D721Med (cell line): ENCODE measurements at places on chromosomes 1 and 21.

GRCh38 chr1:188906921-188907641, 1570.6 kb downstream of the BRINP3 start:
- DNase-seq, result no peak

DNA sequence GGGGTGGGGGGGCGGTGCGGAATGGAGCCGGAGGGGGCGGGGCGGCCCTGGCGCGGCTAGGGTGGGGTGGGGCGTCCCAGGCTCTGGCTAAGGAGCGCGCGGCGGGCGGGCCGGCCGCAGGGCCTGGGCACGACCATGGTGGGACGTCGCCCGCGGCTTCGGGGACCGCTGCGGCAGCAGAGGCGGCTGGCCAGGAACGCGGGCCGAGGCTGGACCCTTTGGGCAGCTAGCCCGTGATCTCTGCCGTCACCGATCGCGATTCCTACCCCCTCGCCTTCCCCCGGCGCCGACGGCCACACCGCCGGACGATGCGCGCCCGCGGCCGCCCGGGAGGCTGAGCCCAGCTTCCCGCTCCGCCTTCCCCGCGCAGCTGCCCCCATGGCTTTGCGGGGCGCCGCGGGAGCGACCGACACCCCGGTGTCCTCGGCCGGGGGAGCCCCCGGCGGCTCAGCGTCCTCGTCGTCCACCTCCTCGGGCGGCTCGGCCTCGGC, at the start of gene MAP3K21:
Gene MAP3K21, plus strand, starts transcription at position 74 of the 491 bp plus-strand sequence. Its CDS starts 305 bp downstream, at position 379.
- no peak for DNase-seq

- no peak for DNase-seq
Measured at GRCh38 chr21:45364468-45365185, 40.3 kb upstream of the COL18A1 start.

DNA sequence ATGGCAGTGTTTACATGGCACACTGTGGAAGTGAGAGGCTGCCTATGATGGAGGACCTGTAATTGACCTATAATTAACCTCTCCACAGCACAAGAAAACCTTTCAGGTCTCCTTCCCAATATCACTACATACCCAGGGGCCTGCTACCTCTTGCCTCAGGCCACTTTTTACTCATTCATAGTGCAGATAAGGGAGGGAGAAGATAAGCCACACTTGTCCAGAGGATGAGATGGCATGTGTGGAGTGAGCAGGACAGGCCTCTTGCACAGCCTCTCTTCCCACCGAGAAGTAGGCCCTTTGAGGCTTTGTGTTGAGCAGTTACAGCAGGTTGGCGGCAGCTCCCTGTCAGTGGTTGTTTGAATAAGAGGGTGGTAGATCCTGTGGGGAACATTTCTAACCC, 31.1 kb upstream of the IKBKE start:
- DNase-seq, result no peak

GRCh38 chr1:195294911-195295310, 1313.3 kb downstream of the KCNT2 start:
- DNase-seq, result no peak

DNA sequence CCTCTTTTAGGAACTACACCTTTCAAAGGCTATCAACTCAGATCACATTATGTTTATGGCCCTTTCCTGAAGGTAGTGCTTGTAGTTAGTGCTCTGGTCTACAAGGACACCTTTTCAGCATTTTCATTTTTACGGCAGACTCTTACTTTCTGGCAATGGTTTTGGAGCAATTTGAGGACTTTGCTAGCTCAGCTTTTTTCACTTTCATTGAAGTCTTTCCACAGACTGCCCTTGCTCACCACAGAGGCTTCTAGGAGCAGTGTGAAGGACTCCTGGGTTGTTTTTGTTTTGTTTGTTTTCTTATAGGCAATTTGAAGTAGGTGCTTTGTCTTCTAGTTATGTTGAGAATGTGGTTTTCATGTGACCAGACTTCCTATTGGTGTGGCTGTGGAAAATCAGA, 43.1 kb downstream of the CD55 start:
- no peak for DNase-seq

DNA sequence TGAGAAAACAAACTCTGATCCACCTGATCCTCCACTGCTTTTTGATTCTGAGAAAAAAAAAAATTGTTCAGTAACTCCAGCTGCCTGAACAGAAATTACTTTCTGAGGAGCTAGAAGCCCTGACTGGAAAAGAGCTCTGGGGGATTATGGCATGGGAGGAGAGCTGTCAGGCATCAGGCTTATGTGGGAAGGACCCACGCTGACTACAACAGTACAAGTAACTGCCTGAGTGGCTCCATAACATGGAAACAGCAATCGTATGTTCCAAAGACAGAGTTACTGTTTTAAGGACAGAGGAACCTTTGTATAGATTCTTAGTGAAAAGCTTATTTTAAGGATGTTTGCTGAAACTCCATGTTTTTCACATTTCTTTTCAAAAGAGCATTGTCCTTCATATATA, 1.2 kb upstream of the ANGPTL7 start:
- DNase-seq, result peak; percentile 17

DNA sequence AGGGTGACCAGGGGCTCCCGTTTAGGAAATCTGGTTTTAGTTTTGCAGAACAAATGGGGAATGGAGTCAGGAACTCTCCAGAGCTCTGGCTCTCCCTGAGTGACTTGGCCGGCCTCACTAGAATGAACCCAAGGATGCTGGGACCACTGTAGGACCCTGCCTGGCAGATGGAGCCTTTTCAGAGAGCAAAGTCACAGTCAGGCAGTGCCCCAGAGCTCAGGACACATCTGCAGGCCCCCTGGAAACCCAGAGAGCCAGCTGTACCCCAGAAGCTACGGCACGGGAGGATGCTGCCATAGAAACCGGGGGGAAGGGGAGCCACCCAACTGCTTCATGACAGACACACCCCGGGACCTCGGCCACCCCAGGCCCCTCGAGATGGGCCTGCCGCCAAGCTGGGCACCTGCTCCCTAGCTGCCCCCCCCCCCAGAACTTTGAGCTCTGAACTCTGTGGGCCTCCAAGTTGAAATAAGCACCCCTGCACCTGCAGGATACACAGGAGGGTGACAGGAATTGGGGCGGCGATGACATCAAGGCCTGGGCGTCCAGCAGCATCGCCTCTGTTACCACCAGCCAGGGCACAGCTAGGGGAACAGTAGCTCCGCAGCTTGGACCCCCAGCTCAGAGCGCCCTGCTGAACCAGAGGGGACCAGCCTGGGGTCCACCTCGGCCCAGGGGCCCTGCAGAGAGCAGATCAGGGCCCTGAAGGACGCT, 91.8 kb upstream of the VAMP3 start:
- DNase-seq, result no peak

- no peak for DNase-seq
Measured at GRCh38 chr1:198749279-198749678, 110.4 kb downstream of the PTPRC start.

GRCh38 chr1:240582953-240583352, 29.0 kb downstream of the GREM2 start:
- DNase-seq, result no peak

- no peak for DNase-seq
Measured at GRCh38 chr21:16194788-16195537, 465.2 kb downstream of the USP25 start.

DNA sequence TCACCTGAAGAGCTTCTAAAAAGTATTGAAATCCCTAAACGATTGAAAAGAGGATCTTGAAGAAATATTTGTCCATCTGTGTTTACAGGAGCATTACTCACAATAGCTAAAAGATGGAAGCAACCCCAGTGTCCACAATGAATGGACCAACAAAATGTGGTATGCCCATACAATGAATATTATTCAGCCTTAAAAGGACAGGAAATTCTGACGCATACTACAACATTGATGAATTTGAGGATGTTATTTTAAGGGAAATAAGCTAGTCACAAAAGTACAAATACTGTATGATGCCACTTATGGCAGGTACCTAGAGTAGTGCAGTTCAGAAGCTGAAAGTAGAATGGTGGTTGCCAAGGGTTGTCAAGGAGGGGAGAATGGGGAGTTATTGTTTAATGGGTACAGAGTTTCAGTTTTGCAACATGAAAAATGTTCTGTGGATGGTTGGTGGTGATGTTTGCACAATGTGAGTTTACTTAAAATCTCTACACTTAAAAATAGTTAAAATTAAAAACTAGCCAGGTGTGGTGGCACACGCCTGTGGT, 37.1 kb upstream of the GADD45A start:
- DNase-seq, result no peak

GRCh38 chr1:24987875-24988557, 57.9 kb upstream of the RUNX3 start:
- no peak for DNase-seq
